CD4-positive, alpha-beta T cell treated with Interleukin-12 subunit alpha and Interleukin-12 subunit beta, for 1 hour (primary cell): ENCODE measurements at places on chromosomes 13 and 19.

DNA sequence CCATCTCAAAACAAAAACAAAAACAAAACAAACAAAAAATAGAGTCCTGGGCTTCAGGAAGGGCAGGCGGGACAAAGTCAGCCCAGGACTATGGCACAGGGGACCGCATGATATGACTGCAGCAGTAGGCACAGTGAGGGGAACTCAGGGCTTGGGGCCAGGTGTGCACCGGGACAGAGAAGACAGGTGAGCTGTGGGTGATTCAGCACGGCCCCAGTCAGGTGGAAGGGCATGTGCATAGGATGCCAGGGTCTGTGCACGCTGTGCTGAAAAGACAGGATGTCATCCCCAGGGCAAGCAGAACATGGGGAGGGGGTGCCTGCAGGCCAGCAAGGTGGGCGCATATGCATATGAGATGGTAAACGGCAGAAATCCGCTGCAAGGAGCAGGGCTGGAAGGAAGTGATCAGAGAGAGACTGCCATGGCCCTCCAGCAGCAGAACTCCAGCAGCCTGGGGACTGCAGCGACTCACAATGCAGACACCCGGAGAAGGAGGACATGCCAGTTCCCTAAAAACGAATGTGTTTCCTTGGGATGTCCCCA is 15.0 kb downstream of the EPS15L1 start:
- no peak for DNase-seq

- DNase-seq: no peak
Observed at GRCh38 chr13:93079294-93079693, 147.3 kb upstream of the GPC6 start.

DNA sequence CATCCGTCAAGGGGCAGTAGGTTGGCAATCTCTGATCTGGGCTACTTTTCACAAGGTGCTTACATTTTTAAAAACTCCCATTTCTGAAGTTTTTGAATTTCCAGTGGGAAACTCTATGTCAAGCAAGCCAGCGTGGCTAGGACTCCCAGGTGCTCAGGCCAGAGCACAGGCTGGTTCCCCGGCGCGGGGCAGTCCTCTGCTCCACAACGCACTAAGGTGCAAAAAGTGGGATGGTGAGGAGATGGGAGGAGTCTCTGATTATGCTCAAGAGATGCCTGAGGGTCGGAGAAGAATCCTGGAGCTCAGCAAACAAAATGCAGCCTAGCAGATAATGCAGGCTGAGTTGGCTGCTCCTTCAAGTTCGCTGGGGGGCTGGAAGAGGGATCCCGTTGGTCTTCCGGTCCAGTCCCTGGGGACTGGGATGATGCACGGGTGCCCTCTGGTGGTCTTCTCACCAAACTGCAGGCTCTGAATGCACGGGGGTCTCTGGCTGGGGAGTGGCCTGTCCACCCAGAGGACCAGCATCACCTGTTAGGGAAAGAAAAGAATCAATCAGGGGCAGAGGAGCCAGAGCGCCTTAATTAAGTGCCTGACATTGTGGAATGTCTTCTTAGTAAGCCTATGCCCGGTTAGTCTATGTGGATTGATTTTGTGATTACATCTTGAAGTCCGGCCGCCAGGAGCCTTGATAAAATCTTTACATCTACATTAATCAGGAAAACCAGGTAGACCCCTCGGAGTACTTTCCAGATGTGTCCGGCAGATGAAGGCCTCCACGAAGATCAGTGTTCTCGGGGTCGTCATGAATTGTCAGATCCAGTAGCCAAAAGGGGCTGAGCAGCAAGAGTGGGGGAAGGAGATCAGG is 244.4 kb upstream of the MAB21L1 start:
- DNase-seq: peak; percentile 9

DNA sequence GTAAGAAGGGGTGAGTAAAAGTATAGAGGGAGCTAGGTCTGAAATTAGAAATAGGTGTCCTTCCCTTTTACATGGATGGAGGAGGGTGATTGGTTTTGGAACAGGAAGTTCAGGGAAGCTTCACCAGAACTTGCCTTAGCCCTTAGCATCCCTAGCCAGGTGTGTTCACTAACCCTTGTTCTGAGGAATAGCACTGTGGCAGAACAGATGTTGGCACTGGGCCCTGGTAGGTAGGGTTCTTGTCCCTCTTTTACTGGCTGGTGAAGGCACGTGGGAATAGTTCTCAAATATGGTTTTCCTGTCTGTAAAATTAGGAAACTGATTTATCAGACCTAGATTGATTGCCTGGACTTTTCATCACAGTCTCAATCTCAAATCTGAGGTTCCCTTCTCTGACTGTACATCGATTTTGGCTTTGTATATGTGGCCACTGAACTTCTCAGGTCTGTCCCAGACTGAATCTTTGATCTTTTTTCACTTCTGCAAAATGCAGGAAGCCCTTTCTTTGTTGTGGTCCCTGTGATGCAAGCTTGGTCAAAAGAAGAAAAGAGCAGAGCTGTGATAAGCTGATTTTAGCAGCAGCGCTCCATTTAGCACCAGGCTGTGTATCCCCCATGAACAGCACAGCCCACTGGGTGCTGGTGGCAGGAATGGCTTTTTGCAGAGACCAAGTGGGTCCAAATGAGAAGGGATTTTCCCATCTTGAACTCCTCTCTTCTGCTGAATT is 86.2 kb upstream of the HTR2A start:
- DNase-seq: no peak

GRCh38 chr13:32840989-32841713 is 175.1 kb upstream of the KL start:
- DNase-seq: no peak

- DNase-seq: no peak
Observed at GRCh38 chr19:6983448-6983847, 37.8 kb downstream of the MBD3L2B start.

DNA sequence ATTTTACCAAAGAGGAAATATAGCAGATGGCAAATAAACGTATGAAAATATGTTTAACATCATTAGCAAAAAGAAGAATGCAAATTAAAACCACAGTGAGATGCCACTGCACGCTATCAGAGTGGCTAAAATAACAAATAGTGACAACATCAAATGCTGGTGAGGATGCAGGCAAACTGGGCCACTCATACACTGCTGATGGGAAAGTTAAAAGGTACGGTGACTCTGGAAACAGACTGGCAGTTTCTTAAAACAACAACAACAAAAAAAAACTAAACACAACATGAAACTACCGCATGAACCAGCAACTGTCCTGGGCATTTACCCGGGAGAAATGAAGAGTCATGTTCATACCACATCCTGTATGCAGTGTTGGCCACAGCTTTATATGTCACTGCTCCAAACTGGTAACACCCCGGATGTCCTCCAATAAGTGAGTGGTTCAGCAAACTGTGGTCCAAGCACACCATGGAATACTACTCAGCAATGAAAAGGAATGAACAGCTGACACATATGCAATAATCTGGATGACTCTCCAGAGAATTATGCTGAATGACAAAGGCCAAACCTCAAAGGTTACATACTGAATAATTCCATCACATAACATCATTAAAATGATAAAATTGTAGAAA is 22.3 kb downstream of the EPS15L1 start:
- DNase-seq: peak; percentile 59

DNA sequence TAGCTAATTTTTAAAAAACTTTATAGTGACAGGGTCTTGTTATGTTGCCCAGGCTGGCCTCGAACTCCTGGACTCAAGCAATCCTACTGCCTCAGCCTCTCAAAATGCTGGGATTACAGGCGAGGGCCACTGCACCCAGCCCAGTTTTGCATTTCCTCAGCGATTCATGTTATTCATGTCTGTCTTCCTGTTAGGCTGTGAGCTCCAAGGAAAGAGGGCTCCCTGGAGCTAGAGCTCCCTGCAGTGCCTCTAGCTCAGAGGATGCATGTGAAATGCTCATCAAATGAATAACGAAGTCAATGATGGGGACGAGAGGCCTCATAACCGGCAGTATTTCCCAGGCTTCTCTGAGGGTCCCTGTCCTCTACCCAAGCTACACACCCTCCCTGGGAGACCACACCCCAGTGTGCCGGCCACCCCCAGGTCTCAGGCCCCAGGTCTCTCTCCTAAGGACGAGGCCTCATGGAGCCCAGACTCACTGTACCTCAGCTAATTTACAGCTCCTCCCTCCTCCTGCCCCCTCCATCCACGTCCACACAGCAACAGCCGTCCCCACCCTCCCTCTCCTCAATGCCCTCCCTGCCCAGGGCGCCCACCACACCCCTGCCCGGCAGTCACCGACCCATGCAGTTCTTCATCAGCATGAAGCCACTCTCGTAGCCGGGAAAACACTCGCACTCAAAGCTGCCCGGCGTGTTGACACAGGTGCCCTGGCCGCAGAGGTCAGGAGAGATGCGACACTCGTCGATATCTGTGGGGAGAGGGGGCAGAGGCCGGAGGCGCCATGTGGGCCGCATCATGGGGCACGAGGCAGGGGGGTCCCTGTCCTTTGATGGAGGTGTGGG is 28.5 kb downstream of the FBN3 start:
- no peak for DNase-seq

DNA sequence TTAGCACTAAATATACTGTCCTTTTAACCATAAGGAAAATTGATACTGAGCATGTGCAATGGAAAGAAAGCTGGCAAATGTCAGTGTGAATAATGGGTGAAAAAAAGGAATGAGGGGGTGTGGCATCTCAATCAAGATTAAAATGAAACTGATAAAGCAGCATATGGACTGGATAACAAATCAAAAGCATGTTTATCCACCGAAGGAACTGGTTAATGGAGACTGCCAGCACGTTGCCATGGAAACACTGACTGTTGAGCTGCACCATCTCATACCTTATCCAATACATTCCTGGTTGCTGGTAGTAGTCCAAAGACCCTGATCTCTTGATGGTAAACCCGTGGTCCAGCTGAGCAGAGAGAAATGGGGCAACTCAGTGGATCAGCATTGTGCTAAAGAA is 311.4 kb upstream of the MAB21L1 start:
- DNase-seq: no peak

DNA sequence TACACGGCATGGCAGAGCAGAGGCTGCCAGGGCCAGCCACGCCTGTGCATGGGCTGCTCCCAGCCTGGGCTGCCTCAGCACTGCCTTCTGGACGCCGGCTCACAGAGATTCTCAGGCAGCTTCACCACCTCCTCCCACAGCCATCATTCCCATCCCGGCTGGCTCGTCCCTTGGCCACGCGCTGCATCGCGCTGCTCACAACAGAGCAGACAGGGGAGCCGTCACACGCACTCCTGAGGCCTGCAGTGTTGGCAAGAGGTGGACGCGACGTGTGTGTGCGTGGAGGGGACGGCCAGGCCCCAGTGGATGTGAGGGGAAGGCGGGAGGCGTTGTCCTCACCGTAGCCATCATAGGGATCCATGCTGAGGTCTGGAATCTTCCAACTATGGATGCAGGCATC is 7.6 kb upstream of the PRKD2 start:
- no peak for DNase-seq

GRCh38 chr13:86788616-86789015 is 882.6 kb upstream of the SLITRK5 start:
- DNase-seq: no peak

- no peak for DNase-seq
Observed at GRCh38 chr13:100434010-100434763, 154.4 kb downstream of the GGACT start.

GRCh38 chr13:43268632-43269031 is 245.2 kb downstream of the DNAJC15 start:
- no peak for DNase-seq

DNA sequence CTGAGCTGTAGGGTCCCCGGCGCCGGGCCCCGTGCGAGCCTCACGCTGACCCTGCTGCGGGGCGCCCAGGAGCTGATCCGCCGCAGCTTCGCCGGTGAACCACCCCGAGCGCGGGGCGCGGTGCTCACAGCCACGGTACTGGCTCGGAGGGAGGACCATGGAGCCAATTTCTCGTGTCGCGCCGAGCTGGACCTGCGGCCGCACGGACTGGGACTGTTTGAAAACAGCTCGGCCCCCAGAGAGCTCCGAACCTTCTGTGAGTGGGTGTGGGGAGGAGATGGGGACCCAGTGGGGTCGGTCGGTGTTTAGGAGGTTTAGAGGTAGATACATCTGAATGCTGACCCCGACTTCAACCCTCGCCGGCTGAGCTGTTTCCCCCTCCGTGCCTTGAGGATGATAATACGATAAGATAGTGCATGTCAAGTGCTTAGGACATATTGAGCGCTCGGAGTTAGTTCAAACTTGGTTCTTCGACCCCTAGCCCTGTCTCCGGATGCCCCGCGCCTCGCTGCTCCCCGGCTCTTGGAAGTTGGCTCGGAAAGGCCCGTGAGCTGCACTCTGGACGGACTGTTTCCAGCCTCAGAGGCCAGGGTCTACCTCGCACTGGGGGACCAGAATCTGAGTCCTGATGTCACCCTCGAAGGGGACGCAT is 1.9 kb downstream of the ICAM5 start:
- DNase-seq: no peak

DNA sequence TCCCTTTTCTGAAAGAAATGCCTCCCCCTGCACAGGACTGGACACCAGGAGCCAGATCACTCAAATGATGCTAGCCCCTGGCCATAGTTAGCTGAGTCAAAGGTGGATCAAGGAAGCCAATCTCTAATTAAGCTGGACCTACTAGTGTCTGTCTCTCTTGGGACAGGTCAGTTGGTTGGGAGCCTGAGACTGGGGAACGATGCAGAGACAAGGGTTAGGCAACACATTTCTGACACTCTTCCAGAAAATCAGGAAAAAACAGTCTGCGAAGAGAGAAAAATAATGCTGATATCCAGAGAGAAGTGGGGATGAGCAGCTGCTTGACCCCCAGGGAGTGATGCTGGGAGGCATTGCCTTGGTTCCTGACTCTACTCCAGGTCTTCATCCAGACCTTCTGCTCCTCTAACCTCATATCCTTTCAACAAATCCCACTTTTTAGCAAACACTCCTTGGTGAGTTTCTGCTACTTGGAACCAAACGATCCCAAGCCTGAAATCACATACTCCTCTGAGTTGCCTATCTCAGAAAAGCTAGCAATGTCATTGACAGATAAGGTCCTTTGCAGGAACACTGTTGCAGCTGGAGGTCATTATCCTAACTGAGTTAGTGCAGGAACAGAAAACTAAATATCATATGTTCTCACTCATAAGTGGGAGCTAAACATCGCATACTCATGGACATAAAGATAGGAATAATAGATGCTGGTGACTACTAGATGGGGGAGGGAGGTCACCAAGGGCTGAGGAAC is 369.7 kb downstream of the COG6 start:
- no peak for DNase-seq

- DNase-seq: no peak
Observed at GRCh38 chr13:52009946-52010345, 1.3 kb downstream of the ATP7B start.

GRCh38 chr19:10271543-10272086 is 695 bp downstream of the ICAM1 start:
- DNase-seq: peak; percentile 71

GRCh38 chr19:3683405-3684053 is 16.7 kb downstream of the PIP5K1C start:
- no peak for DNase-seq

DNA sequence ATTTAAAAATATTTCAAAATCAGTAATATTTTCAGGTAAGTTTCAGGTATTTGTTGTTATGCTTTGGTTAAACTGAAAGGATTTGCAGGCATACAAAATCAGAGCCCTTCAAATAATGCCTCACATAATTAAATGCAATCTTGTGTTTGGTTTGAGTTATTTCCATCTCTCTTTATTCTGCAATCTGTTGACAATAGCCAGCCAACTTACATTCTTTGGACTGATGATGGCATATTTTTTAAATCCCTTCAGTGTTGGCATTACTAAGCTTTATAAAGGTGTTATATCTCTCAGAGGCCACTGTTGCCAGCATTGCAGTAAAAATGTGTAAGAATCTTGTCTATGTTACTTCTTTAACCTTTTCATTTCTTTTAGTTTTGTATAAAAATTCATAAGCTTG is 257.2 kb upstream of the RFC3 start:
- no peak for DNase-seq
